ENCODE measurements at places on chromosomes 5 and 9. TPM values are rescaled to one million over a fixed set of nuclear protein-coding genes. Genes with fewer than 3 reads are reported as not detected.
A peak's percentile ranks its signal among the peaks of the same experiment; 100 is the strongest.

The DCAF10 gene
- total RNA-seq = 46.1 TPM

The LAMC3 gene
- total RNA-seq = 0.08 TPM

- no peak for DNase-seq
Observed at GRCh38 chr9:75002422-75003023, 25.6 kb downstream of the CARNMT1 start.

DNA sequence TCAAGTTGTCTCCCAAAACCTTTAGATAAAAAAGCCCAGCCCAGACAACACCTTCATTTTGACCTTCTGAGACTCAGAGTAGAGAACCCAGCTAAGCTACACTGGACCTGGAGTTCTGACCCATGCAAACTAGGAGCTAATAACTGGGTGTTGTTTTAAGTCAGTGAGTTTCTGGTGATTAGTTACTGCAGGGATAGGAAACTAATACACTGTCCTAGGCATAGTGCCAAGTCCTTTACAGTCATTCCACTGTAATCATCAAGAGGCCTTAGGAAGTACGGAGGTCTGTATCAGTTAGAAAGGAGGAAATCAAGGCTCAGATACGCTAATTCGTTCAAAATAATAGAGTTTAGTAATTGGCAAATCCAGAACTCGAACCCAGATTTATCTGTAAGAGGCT is 197.9 kb downstream of the KCTD16 start:
- peak; percentile 51 for DNase-seq

DNA sequence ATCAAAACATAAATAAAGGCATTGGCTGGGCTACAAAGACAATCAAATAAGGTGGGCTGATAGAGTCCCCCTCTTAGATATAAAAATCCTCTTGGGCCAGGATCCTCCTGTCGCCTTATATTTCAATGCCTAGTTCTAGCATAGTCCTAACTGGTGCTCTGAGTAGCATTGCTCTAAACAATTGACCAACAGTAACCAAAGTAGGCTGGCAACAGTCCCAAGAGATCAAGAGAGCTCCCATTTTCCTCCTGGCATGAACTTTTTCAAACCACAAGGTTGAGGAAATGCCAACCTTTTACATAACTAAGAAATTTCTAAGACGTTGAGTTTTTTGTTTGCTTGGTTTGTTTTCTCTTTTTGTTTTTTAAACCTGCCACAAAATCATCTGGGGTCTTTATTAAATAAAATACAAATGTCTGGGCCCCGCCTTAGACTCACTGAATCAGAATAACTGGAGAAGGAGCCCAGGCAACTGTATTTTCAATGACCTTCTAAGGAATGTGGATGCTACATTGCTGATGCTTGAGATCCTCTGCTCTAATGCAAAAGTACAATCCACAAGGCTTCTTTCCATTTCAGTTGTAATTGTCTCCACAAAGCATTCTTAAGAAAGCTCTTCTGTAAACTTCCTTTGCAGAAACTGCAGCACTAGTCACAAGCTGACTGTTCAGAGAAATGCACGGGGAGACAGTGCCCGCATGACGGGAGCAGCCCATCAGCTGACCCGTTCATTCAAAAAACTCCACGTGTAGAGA is 2.9 kb downstream of the SLC45A2 start:
- DNase-seq = peak; percentile 59

Data from fibroblast of the aortic adventitia (primary cell).